ENCODE measurements at places on chromosomes 1 and 21.

DNA sequence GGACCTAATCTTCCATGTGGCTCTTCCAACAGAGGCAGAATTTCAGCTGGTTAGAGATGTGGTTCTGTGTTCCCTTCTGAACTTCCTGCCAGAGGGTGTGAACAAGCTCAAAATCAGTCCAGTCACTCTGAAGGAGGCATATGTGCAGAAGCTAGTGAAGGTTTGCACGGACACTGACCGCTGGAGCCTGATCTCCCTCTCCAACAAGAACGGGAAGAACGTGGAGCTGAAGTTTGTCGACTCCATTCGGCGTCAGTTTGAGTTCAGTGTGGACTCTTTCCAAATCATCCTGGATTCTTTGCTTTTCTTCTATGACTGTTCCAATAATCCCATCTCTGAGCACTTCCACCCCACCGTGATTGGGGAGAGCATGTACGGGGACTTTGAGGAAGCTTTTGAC lies 17.3 kb downstream of the TENT5C start:
- peak; percentile 28 for DNase-seq

GRCh38 chr1:30166174-30166573 lies 557.2 kb downstream of the MATN1 start:
- no peak for DNase-seq

GRCh38 chr1:22184892-22185612 lies 42.2 kb upstream of the WNT4 start:
- DNase-seq: no peak

DNA sequence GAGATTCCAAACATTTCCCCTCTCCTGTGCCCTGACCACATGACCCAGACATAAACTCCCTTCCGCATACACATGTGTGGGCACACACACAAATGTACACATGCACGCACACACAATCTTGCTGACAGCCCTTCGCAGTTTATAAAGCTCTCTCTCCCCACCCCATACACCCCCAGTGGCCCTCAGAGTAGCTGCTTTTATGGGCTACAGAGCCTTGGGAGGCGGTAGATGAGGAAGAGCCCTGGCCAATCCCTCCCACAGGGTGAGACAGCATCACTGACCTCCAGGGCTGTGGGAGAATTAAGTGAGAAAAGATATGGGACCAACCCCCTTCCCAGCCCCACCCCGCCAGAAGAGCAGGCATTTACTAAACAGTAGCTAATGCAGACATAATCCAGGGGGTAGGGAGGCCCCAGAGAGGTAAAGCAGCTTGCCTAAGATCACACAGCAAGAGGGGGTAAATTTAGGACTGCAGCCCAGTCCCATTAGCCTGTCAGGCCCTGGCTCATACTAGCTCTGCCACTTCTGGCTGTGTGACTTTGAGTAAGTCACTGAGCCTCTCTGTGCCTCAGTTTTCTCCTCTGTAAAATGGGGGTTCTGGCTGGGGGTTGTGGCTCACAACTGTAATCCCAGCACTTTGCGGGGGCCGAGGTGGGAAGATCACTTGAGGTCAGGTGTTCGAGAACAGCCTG lies 5.1 kb downstream of the SDC3 start:
- no peak for DNase-seq

DNA sequence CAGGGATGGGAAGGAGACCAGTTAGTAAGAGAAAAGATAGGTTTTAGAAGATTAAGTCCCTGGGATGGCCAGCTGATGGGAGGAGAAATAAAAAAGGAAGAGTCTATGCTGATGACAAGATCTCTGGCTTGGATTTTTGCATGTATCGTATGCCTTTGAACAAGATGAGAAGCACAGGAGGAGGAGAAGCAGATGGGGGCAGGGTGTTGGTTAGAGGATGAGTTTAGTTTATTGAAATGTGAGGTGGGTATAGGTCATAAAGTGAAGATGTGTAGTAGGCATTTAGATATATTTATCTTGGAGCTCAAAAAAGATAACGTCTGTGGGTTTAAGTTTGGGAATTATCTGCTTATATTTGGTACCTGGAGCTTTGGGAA lies 1.4 kb downstream of the TIPRL start:
- DNase-seq: no peak

DNA sequence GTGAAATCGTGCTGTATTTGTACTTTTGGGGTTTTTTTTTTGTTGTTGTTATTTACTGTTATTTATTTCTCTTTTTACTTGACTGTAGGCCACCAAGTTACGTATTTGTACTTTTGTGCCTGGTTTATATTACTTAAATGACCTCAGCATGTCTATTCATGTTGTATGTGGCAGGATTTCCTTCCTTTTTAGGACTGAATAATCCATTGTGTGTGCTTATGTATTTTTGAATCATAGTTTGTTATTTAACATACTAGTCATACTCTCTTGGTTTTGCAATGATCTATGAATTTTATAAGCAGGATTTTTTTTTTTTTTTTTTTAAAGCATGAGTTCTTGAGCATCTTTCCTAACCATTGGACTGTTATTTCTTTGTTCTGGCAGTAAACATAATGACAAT lies 51.2 kb downstream of the RNF2 start:
- DNase-seq: no peak

DNA sequence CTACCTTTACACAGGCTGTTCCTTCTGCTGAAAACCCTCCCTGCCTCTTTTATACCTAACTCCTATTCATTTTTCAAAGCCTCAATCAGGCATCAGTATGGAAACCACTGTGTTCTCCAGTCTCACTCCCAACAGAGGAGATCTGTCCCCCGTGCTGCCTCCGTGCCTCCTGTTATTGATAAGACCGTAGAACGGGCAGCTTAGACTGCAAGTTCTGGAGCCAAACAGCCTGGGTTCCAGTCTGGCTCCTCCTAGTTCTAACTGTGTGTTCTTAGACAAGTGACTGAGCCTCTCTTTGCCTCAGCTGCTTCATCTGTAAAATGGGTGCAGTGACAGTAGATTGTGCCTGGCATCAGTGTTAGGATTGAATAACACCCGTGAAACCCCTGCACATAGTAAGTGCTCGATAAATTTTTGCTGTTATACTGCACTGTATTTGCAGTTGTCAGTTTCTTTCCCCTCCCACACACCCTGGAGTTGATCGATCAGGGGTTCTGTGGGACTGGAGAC lies 17.0 kb upstream of the IFFO2 start:
- DNase-seq: no peak

- DNase-seq: no peak
Measured at GRCh38 chr1:1371364-1371745, 3.7 kb downstream of the AURKAIP1 start.

DNA sequence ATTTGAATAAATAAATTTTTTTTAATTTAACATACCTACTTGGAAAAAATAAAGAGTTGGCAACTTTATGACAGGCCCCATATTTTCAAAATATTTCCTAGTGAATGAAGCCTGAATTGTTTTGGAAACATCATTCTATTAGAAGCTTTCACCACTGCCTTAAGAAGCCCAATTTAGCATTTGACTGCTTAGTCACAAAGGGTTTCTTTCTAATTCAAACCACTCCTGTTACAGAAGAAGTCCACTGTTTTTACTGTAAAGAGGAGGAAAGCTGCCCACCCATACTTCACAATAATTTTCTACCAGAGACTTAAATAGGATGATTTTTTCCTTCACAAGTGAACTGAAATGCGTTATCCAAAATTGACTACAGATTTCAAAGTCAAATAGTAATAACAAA lies 534.6 kb upstream of the PTBP2 start:
- no peak for DNase-seq

DNA sequence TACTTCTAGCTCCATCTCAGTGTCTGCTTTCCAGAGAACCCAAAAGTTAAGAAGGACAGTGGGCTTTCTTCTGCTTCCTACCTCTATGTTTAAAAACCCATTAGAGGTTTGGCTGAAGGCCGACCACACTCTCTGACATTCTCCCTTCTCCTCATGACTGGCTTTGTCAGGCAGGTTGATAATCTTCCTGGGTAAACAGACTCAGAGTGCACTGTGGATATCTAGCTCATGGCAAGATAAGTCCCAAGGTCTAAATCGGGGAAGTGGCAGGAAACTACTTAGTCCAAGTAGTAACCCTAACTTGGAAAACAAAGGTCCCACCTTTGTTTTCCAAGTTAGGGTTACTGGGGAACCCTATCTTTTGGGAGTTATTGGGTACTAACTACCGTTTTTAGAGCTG lies 161.9 kb upstream of the SPAG17 start:
- no peak for DNase-seq

- DNase-seq: no peak
Measured at GRCh38 chr1:38696371-38696770, 163.2 kb downstream of the RRAGC start.

Measured in activated CD8-positive, alpha-beta memory T cell treated with anti-CD3 and anti-CD28 coated beads for 24 hours (primary cell).